ENCODE measurements at places on chromosomes 7 and 10.

GRCh38 chr7:138205614-138206150 lies 129.4 kb downstream of the AKR1D1 start:
- no peak for DNase-seq

DNA sequence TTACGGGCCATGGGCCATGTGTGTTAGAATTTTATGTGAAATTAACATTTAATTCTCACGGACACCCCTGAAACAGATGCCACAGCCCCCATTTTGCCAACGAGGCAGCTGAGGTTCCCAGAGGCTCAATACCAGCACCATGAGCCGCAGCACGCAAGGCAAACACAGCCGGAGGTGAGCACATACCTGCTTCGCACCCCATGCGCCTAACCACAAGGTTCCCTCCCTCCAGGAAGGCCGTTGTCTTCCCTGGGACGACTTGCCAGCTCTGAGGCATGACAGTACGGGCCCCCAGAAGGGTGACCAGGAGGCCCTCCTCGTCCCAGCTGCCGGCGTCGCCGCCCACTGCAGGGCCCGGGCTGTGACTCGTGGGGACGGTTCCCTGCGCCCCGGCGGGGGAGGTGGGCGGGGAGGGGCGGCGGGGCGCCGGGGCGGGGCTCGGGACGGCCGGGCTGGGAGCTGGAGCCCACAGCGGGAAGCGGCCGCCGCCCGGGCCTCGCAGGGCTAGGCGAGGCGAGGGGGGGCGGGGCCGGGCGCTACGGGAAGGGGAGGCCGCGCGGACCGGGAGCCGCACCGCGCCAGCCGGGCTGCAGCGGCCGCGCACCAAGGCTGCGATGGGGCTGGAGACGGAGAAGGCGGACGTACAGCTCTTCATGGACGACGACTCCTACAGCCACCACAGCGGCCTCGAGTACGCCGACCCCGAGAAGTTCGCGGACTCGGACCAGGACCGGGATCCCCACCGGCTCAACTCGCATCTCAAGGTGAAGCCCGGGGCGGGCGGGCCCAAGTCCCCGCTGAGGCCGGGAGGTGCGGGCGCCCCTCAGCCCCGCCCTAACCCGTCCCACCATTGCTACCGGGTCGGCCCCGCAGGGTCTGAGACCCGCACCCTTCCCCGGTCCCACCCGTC lies at the start of gene CAV2:
TSS of gene CAV2 (plus strand) at position 571 of the 910 bp plus-strand sequence. CDS start at position 615, 44 bp downstream.
- DNase-seq = no peak

DNA sequence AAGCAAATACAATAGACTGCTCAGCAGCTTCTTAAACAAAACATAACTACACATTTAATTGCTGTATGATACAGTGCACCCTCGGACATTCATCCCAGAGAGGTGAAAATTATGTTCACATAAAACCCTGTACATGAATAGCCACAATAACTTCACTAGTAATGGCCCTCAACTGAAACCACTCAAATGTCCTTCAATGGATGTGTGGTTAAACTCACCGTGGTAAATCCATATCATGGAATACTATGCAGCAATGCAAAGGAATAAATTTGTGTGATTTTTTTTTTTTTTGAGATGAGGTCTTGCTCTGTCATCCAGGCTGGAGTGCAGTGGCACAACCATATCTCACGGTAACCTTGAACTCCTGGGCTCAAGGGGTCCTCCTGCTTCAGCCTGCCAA lies 252.7 kb downstream of the TCERG1L start:
- no peak for DNase-seq

- DNase-seq = no peak
These were observed 86.8 kb downstream of the FANK1 start for GRCh38 chr10:125983161-125983560.

DNA sequence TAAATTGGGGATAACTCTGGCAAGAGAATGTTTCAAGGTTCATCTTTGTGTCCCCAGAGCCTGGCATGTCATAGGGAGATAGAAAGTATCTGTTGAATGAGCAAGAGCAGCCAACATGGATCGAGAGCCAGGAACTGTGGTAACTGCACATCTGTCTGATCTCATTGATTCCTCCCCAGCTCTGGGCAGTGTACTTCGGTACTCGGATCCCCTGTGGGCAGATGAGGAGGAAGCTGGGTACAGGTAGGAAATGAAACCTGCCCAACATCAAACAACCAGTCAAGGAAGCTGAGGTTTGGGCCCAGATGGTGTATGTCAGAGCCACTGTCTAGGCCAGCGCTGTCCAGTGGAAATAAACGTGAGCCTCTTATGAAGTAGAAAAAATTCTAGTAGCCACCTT lies 76.4 kb downstream of the GRK5 start:
- no peak for DNase-seq

- no peak for DNase-seq
These were observed 936 bp upstream of the REPIN1 start for GRCh38 chr7:150367677-150368095.

DNA sequence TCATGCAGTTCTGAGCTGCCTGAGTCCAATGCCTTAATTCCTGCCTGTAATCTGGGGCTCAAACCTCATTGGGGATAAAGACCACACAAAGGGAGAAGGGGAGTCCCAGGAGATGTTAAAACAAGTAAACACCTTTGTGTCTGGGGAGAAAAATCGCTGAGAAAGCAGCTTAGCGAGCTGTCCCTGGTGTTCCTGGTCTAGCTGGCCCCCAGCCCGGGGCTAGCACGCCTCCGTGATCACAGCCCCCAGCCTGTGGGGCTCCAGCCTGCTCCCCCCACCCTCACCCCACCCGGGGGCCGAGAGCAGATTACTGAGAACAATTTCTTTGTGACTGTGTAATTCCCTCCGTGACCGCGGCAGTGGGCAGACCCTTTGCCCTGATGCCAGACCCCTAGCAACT lies 24.8 kb downstream of the DPCD start:
- no peak for DNase-seq

DNA sequence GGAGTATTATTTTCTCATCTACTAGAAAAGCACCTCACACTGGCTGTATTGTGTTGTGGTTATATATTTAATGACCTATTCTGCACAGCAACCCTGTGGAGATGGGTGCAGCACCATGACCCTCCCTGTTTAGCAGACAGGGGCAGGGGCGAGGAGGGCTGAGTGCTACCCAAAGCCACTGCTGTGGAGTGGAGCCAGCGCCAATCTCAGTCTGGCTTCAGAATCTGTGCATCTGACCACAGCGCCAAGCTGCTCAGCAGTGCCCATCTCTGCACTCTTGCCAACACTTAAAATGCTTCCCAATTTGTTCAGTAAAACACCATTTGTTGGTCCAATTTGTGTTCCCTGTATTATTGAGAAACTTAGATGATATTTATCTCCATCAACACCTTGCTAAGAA lies 239.1 kb downstream of the ZMYND11 start:
- DNase-seq = no peak

- no peak for DNase-seq
These were observed 87.3 kb upstream of the SEC61G start for GRCh38 chr7:54846273-54846672.

DNA sequence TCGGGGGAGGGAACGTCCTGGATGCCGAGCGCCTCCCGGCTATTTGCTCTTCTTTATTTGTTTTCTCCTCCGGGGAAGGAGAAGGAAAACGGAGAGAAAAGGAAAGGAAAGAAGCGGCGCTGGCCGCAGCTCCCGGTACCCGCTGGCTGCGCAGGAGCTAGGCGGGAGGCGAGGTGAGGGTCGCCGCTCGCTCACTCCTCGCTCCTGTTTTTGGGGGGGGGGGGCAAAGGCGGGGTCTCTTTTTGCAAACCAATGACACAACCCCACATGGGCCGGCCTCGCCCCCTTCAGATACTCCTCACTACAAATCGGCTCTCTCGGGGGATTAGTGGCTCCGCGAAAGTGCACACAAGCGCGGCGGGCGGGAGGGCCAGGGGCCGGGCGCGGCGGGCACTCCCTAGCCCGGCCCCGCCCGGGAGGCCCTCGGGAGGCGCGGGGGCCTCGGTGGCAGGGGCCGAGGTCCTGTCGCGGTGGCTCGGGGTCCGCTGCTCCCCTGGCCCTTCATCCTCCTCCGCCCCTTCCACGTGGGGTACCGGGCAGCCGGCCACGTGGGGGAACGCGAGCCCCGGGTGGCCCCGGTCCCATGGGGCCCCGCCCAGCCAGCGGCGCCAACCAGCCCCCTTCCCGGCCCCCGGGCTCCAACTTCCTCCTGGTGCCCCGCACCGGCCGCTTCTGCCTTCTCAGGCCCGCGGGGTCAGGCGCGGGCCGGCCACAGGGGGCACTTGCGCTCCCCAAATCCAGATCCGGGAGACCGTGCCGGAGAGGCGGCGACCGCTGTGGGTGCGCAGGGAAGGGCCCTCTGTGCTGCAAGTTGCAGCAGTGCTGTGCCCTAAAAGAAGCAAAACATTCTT lies 718 bp upstream of the CTBP2 start:
- no peak for DNase-seq

DNA sequence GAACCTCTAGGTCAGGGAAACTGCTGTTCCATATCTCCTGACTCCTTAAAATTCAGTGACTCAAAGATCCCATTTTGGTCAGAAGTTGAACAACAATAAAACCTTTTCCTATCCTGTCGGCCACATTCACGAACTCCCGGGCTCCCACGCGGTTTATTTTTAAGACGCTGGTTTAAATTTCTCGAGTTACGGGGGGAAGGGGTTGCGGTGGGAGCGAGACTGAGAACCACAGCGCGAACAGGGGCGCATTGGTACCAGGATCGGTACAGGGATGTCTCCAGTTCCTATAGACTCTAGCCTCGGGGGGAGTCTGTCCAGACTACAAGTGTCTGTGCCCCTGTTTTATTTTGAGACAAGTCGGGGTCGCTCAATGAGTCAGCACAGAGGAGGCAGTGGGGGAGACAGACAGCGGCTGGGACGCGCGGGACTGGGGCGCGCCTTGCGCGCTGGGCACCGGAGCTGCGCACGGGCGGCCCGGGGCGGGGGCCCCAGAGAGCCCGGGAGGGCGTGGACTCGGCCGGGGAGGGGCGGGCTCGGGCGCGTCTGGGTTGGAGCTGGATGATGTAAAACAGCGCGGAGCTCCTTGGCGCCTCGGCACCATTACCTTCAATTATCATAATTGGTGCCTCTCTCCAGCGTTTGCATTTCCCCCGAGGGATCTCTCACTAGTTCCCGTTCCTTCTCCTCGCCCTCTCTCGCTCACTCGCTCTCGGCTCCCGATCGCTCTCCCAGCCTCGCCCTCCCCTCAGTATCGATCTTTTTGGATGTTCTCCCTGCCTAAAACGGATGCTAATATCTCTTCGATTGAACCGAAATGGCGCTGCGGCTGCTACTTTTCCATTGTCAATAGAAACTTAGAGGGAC lies 8.7 kb upstream of the BAMBI start:
- DNase-seq = peak; percentile 28

Measured in stimulated activated CD8-positive, alpha-beta memory T cell treated with anti-CD3 and anti-CD28 coated beads, Interleukin-15, amount 100 ng/mL, for 24 hours (primary cell).